NB4 (cell line): ENCODE measurements at places on chromosomes 6 and 20.

DNA sequence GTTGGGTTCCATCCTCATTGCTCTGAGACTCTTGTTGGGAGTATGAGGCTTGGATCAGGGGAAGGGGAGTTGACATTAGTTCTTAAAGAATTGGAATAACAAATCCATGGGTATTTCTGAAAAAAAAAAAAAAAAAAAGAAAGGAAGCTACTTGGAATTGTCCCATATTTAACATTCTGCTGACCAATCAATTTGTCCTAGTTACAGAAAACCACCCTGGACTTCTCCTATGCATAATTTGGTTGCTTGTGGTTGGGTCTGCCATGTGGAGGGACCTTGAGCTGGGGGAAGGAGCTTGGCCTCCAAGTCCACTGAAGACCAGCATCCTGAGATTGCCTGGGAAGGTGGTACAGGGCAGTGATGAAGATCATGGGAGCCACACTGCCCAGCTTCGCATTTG, 32.6 kb downstream of the PLG start:
- no peak for DNase-seq

DNA sequence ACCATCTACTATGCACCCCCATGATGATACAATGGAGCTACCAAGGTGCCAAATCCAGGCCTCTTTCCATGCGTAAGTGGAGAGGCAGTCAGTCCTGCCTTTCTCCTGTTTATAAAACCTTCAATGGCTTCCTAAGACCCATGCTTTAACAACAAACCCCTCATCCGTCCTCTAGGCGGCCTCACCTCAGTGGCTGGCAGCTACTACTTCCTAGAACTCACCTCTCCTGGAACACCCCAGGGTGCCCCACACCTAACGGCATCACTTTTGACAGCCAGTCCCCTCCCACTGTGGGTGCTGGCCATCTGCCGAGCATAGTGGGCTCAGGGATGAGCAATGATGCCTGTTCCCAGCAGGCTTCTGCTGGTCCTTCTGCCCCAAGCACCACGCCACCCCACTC, 80.0 kb upstream of the TAB2 start:
- no peak for DNase-seq

DNA sequence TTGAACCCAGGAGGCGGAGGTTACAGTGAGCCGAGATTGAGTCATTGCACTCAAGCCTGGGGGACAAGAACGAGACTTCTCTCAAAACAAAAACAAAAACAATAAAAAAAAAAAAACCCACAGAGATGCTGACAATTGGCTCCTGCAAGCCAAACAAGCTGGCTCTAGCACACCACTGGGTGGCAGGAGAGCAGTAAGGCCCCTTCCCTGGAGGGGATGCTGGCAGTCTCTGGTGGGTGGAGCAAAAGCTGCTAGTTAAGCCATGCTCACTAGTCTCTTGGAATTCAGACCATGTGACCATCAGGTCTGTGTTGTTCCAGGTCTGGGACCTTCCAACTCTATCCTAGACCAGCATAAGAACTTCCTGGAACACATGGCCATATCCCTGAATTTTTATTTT, 18.9 kb upstream of the DSN1 start:
- DNase-seq = peak; percentile 49

GRCh38 chr20:49345524-49345923, 67.7 kb upstream of the ZNFX1 start:
- no peak for DNase-seq

DNA sequence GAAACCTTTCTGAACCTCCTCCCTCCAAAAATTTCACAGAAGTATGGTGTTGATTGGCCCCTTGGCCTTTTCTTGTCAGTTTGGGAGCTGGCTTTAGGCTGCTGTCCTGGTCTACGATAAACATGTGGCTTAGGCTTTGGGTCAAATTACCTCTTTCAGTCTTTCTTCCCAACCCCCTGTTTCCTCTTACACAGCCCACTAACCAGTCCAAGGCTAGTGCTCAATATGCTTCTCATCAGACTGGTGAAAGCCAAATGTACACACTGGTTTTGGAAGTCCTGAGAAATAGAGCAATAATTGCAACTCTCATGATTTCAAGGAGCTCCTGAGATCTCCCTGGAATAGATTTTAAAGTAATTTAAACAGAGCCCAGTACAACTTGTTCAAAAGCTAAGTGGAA, 933.7 kb upstream of the GJE1 start:
- DNase-seq = no peak

DNA sequence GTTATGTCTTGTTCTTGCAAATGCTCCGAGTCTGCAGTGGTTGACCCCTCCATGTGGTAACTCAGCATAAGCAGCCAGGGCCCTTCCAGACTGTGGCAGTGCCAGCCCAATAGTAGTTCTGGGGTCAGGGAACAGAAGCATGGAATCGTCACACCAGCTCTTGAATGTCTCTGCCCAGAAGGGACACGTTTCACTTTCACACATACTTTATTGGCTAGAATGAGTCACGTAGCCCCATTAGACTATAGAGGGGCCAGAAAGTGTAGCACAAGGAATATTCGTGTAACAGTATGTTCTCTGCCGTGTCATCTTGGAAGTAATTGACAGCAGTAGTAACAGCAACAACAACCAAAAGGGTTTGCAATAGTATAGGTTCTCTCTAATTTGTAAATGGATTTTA, 254.7 kb downstream of the FARS2 start:
- DNase-seq = no peak

- no peak for DNase-seq
These were observed 4.1 kb downstream of the TMEM239 start for GRCh38 chr20:2820084-2820895.

DNA sequence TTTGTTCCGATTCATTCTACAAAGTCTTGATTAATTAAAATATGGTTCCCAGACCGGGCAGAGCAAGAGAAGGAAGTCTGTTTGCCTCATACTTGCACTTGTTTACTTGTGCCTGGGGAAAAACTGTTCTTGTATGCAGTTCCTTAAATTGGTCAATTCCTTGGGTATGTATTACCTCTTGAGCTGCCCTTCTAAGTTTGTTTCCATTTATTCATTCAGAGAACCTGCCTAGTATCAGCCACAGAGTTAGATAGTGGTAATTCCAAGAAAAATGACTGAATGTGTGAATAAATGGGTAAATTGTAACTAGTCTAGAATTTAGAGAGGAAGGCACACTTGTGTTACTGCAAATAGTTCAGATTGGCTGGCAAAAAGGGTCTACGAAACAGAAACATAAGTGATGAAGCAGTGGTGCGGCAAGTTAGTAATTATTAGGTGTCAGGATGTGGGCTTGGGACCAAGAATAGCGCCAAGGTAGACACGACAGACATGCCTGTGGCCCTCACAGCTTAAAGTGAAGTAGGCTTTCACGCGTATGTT, 525 bp upstream of the MAK start:
- DNase-seq = no peak

GRCh38 chr6:57423468-57423867, 106.0 kb downstream of the PRIM2 start:
- no peak for DNase-seq
